ENCODE measurements at places on chromosomes 11 and 22.

- no peak for DNase-seq
Observed at GRCh38 chr22:29306835-29307595, 565 bp downstream of the GAS2L1 start.

DNA sequence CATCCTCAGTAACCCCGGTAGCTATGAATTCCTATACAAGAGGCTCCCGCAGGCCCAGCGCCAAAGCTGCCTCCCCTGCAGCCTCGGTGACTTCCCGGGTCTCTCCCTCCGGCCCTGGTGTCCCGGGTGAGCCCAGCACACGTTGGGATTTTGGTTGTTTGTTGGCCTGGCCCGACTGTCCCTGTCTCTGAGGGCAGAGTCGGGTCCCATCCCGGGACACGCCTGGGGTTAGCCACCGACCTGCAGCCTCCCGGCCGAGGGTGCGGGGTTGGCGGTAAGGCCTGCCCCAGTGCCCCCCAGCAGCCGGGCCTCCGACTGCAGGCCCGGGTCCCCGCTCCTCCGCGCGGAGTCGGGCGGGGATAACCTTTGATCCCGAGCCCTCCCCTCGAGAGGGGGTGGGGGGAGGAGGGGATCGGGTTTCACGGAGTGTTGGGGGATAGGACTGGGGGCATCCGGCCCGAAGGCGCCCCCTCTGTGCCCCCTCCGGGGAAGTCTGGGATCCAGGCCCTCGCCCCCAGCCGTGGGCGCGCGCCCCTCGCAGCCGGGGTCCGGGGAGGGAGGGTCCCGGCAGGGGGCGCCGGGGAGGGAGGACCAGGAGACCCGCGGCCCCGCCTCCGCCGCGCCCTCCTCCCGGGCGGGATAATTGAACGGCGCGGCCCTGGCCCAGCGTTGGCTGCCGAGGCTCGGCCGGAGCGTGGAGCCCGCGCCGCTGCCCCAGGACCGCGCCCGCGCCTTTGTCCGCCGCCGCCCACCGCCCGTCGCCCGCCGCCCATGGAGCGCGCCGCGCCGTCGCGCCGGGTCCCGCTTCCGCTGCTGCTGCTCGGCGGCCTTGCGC lies at the start of gene FBLN1:
Gene FBLN1, plus strand, starts transcription at position 669 of the 835 bp plus-strand sequence. Its CDS starts 103 bp downstream, at position 772.
- no peak for DNase-seq

DNA sequence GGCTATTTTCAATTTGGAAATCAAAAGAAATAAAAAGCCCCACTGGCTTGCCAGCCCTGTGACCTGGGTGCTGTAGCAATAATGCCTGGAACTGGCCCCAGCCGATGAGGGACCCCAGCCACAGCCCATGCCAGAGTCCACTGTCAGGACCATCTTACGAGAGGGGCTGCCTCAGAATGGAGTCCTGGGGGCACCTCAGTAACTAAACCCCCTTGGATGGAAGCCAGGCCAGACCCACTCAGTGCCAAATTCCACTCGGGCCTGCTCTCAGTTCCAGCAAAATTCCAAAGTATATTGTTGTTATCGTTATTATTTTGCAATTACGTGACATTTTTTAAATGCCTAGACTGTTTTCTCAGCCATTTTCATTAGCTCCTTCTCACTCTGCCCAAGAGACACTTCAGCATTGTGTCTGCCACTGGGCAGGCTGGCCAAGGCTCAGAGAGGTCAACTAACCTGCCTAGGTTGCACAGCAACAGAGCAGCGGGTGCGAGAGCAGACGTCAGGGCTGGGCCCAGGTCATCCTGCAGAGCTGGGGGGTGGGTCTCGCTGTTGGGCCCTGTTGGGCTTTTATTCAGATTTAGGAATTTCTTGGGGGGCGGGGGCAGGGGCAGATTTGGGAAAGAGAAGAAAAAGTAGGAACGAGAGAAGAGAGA lies 19.5 kb downstream of the CDKN1C start:
- no peak for DNase-seq

GRCh38 chr11:8286886-8287285 lies 23.2 kb upstream of the LMO1 start:
- no peak for DNase-seq

GRCh38 chr11:3122775-3123201 lies 42.3 kb downstream of the OSBPL5 start:
- DNase-seq = no peak

DNA sequence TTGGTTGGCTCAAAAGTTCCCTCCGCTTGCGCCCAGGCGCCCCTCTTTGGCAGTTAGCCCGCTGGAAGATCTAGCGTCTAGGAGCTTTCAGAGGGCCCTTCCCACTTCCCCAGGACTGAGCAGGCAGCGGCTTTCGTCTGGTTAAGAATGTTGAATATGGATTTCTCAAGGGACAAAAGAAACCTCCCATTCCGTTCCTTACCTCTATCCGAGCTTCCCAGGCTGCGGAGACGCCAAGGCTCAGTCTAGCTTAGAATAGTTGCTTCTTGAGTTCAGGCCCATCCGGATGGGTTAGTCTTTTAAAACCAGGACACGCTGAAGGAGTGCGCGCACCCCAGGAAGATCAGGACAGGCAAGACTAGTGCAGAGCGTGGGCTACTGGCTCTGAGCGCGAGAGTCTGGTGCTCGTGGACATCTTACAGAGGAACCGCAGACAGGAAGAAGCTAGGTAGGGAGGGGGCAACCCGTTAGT lies 1.6 kb downstream of the NELL1 start:
- DNase-seq = no peak

GRCh38 chr11:44578279-44578678 lies 12.8 kb downstream of the CD82 start:
- DNase-seq = no peak

GRCh38 chr22:31733580-31734079 lies 16.3 kb downstream of the PRR14L start:
- no peak for DNase-seq

DNA sequence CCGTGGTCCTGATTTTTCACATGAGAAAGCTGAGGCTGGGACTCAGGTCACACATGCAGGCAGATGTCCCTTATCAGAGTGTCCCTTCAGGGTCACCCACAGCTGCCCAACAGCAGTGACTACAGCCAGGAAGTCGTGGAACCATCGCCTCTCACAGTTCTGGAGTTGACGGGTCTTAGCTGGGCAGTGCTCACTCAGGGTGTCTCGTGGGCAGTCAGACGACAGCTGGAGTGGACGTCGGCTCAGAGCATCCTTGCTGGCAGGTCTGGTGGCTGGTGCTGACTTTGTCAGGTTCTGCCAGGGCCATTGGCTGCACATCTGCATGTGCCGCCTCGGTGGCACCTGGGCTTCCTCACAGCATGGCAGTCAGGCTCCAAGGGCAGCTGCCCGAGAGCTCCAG lies 35.6 kb upstream of the TH start:
- no peak for DNase-seq

GRCh38 chr11:82794490-82794889 lies 60.8 kb upstream of the FAM181B start:
- no peak for DNase-seq

DNA sequence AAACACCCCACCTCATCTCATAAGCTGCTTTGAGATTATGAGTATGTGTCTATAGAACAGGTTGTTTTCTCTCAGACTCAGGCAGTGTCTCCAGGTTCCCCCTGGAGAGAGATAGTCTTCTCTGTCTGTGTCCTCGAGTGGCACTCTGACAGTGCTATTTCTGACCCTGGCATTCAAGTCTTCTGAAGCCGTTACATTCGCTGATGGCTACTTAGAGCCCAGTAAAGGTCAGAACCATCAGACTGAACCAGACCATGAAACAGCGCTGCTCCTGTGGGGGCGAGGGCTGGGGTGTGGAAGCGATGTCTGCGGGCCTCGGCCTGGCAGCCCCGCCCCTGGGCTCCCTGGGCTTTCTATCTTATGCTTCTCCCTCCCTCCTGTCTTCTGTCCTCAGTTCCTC lies 23.5 kb downstream of the SHISA8 start:
- DNase-seq = no peak

DNA sequence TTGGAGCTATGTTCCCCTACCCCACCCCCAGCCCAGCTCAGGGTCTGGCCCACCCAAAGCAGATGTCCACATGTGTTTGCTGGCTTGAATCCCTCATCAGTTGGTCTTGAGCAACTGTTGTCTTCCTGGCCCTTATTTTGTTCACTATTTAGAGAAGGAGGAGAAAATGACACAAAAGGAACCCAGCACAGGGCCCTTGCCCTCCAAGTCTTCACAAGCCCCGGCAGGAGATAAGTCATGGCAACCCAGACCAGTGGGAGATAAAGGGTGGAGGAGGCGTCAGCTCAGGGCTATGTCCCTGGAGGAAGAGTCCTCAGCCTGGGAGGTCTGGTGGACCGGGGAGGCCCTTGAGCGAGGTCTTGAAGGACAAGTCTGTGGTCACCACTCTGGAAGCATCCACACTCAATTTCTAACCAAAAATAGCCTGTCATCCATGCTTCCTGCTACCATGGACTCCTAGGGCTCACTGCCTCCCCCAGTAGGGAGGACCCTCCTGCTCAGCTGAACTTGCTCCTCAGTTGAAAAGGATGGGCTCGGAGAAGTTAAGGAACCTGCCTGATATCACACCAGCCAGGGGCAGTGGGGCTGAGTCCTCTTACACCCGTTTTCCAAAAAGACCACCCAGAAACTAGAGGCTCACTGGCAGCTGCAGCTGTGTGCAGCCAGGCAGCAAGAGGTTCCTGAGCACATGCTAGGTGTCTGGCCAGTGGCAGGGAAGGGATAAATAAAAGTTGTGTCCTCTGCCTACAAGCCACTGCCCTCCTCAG lies 1.8 kb upstream of the RAB3IL1 start:
- DNase-seq = no peak

- DNase-seq = no peak
Observed at GRCh38 chr11:113238721-113239120, 75.7 kb upstream of the TTC12 start.

DNA sequence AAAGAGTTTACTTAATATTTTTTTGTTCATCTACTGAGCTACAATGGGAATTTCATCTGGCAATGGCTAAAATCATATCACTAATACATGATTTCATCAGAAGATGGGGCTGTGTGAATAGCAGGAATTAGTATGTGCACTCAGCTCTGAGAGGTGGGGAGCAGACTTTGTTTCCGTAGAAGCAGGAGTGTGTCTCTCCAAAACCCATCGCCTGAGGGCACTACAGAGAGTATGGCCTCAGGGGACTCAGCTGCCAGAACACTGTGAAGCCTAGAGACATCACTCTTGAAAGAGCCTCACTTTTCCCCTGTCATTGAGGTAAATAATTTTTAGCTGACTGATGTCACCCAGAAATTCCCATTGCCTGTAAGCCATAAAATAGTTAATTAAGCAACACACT lies 261.4 kb upstream of the ISX start:
- no peak for DNase-seq

DNA sequence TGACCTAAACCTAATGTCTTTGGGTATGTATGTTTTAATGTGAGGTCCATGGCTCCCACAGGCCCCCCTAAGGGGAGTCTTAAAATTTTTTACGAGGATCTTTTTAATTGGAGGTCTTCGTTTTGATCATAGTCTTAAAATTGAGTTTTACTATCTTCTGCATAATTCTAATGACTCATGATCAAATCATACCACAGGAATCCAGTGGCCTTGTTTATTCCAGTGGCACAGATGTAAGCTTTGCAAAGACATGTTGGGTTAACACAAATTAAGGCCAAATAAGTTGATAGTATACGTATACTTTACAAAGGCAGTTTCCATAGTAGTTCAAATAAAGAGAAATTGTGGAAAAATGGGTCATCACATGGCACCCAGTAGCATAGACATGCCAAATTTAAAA lies 33.9 kb upstream of the FJX1 start:
- no peak for DNase-seq

- DNase-seq = no peak
Observed at GRCh38 chr11:134512571-134513538, 100.8 kb upstream of the B3GAT1 start.

- DNase-seq = no peak
Observed at GRCh38 chr11:109490953-109491635, 69.1 kb downstream of the C11orf87 start.

DNA sequence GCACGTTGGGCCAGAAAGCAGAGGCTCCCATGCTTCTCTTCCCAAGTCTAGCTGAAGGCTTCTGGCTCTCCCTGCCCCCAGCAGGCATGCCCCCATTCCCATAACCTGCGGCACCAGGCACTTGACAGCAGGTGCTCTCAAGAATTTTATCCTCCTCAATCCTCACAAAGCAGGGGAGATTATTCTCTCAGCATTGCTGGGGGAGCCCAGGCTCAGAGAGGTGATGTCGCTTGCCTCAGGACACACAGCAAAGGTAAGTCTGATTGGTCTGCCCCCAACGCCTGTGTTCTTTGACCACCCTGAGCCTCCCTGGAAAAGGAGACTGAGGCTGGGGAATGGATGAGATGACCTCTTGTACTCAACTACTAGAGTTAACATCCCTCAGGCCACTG lies 4.8 kb downstream of the TST start:
- DNase-seq = no peak
